ENCODE measurements at places on chromosomes 5 and 9.

DNA sequence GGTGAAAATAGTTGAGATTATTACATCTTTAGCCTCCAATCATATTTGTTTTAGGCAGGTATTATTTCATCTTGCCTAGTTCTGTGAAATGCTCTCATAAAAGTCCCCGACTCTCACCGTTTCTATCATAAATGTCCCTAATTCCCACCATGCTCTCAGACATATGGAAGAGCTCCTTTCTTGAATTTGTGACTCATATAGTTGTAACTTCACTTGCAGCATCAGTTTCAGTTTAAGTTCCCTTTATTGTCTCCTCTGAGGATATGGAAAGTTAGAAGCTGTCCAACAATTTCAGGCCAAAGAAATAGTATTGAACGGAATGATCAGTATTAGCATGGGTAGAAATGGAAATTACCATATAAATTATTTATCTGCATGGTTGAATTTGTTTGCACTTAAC lies 187.5 kb upstream of the NR4A3 start:
- DNase-seq: no peak

GRCh38 chr9:84966876-84967830 lies 297.6 kb downstream of the NTRK2 start:
- DNase-seq: no peak

GRCh38 chr5:54874337-54875021 lies 110.9 kb downstream of the ESM1 start:
- no peak for DNase-seq

- no peak for DNase-seq
Measured at GRCh38 chr5:122091936-122092600, 14.0 kb upstream of the LOX start.

DNA sequence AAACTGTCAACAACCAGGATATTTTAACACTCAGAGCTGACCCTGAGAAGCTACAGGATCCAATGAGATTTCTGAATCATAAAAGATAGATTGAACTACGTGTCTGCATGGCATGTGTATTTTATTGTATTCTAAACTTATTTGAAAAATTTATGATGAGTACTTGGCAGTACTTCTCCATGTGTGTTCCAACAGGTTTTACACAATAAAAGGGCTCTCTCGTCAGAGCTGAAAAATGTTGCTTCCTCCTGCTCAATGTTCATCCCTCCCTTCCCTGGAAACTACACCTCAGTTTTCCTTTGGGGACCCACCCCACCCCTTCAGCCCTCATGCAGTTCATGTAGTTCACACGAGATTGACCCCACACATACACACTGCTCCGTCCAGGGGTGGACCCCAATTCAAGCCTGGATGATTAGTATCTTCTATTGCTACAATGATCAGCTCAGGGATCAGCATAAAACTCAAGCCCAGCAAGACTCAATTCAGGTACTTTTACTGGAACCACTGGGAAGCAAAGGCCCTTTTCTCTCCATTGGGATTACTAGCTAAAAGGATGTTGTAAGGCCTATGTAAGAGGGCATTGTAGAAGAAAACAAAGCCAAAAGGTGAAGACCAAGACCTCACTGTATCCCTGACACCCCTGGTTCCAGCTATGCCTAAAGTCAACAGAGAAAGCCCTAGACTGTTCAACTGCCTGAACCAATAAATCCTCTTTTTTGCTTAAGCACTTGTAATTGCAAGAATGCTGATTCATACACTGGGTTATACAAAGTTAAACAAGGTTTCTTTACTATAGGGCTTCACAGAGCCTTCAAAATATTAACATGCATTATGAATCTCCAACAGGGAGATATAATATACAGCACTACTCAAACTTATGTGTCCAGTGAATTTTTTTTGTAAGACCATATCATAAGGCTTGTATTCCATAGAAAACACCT lies 112.6 kb downstream of the SAXO1 start:
- no peak for DNase-seq

GRCh38 chr5:113503146-113503545 lies 10.3 kb upstream of the YTHDC2 start:
- DNase-seq: no peak
